CD4-positive, alpha-beta T cell (primary cell): ENCODE measurements at places on chromosomes 5 and 9. TPM values are rescaled to one million over a fixed set of nuclear protein-coding genes. Genes with fewer than 3 reads are reported as not detected.

Gene FAM114A2
- total RNA-seq, result 21.9 TPM

Gene TLX3
- not detected for total RNA-seq

Gene SLC34A3
- not detected for total RNA-seq

Gene TAF1L
- total RNA-seq, result not detected

Gene IL5
- not detected for total RNA-seq

Gene VDAC1
- 46.8 TPM for total RNA-seq

Gene GPR150
- total RNA-seq, result 0.60 TPM

GRCh38 chr9:122076117-122076516 is 17.0 kb downstream of the TTLL11 start:
- H3K27ac ChIP-seq, result no peak overlapping the region
- no peak for DNase-seq
- no peak overlapping the region for H3K4me3 ChIP-seq
- no peaks in the 10 kb centered on the region for H3K4me1 ChIP-seq
- no peaks in the 10 kb centered on the region for H3K36me3 ChIP-seq
- no peaks in the 10 kb centered on the region for H3K27me3 ChIP-seq

DNA sequence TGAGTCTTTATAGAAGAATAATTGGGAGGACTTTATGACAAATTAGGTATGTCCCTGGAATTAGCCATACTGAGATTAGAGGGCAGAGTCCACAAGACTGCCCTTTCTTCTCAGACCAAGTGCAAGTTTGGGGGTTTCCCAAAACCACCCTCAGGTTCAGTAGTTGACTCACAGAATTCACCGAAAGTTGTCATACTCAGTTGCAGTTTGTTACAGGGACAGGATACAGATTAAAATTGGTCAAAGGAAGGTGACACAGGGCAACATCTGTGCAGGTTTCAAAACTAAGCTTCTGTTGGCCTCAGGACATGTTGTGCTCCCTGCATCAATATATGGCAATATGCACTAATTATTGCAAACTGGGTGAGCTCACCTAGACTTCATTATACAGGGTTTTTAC is 3.8 kb downstream of the RANBP17 start:
- H3K36me3 ChIP-seq, result no peaks in the 10 kb centered on the region
- H3K4me3 ChIP-seq, result no peak overlapping the region
- no peaks in the 10 kb centered on the region for H3K4me1 ChIP-seq
- H3K27me3 ChIP-seq, result peaks cover 12% of the 10 kb centered on the region
- H3K27ac ChIP-seq, result no peak overlapping the region

- H3K27ac ChIP-seq, result no peak overlapping the region
- no peak for DNase-seq
- no peaks in the 10 kb centered on the region for H3K27me3 ChIP-seq
- H3K4me1 ChIP-seq, result no peaks in the 10 kb centered on the region
- no peaks in the 10 kb centered on the region for H3K36me3 ChIP-seq
- no peak overlapping the region for H3K4me3 ChIP-seq
Measured at GRCh38 chr5:3218916-3219650, 376.5 kb upstream of the IRX1 start.

GRCh38 chr5:80711938-80712337 is 57.2 kb upstream of the DHFR start:
- DNase-seq, result no peak
- peaks cover 5% of the 10 kb centered on the region for H3K4me1 ChIP-seq
- H3K27ac ChIP-seq, result no peak overlapping the region
- no peak overlapping the region for H3K4me3 ChIP-seq
- H3K36me3 ChIP-seq, result peaks cover 16% of the 10 kb centered on the region

DNA sequence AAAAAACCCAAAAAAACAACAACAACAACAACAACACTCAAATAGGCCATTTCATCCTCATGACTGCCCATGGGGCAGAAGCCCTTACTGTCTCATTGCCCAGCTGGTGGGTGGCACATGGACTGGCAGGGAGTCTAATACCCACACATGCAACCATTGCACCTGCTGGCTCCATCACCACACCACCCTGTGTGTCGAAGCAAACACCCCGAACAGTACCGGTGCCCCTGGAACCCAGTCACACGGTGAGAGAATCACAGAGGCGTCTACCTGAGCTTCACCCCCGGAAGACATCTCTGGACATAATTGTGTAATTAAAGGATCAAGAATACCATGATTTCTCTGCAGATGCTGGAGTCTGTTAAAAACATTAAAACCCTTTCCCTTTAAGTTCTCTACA is 6.5 kb downstream of the PAEP start:
- DNase-seq, result no peak
- no peak overlapping the region for H3K27ac ChIP-seq
- H3K36me3 ChIP-seq, result no peaks in the 10 kb centered on the region
- no peaks in the 10 kb centered on the region for H3K4me1 ChIP-seq
- H3K4me3 ChIP-seq, result no peak overlapping the region

GRCh38 chr9:109861499-109861898 is 81.5 kb downstream of the PALM2AKAP2 start:
- no peaks in the 10 kb centered on the region for H3K27me3 ChIP-seq
- H3K27ac ChIP-seq, result no peak overlapping the region
- H3K36me3 ChIP-seq, result no peaks in the 10 kb centered on the region
- H3K4me1 ChIP-seq, result no peaks in the 10 kb centered on the region

DNA sequence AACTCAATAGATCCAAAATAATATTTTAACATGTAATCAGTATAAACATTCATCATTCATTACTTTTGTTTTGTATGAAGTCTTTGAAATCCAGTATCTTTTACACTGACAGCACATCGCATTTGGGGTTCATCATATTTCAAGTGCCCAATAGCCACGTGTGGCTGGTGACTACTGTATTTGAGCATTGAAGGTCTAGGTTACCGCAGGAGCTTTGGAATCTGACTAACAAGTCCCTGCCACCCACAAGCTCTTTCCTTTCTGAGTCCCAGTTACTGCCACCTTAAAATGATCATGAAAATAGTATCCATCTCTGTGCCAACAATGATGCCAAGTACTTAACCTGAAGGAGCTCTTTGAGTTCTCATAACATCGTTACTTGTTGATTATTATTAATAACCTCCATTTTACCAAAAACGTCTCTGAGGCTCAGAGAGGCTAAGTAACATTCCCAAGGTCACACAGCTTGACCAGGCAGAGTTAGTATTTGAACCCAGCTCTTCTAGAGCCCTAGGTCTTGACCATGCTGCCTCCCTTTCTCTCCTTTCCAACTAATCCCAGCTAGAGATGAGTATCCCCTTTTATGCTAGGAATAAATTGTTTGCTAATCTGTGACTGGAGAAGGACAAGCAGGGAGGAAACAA is 24.2 kb downstream of the ARHGEF37 start:
- H3K27me3 ChIP-seq, result no peaks in the 10 kb centered on the region
- H3K4me1 ChIP-seq, result peaks cover 13% of the 10 kb centered on the region
- no peaks in the 10 kb centered on the region for H3K36me3 ChIP-seq
- no peak for DNase-seq
- H3K27ac ChIP-seq, result no peak overlapping the region
